ENCODE measurements at places on chromosomes 6 and 20. TPM values are rescaled to one million over a fixed set of nuclear protein-coding genes. Genes with fewer than 3 reads are reported as not detected.

DNA sequence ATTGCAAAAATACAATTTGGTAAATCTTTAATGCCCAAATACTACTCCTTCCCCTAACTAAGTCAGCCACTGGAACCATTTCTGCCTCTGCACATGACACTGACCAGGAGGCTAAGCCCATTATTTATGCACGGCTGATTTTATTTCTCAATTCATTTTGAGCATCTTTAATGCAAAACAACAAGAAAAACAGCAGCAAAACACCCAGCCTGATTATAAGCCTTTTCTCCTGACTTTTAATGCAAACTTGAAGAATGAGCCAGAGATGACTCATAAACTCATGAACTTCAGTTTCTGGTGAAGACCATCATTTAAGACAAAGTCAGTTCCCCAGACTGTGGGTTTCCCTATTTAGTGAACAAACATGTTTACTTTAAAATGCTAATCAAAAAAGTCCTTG, 51.6 kb downstream of the CYP24A1 start:
- no peak for DNase-seq

DNA sequence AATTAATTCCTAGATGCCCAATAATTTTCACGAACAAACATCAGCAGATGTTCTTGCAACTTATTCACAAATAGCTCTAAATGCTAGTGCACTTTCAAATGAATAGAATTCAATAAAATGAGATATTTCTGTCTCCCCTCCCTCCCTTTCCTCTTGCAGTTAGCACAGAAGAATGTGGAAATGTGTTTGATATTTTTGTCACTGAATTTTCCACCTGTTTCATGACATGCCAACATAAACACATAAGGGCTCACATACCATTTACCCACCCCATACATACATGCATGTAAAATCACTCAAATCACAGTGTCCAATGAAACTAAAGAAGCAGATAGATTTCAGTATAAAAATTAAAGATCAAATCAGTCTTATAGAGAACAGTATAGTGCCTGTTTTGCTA, 746.9 kb upstream of the MARCKS start:
- no peak for DNase-seq

- DNase-seq = no peak
Observed at GRCh38 chr6:150565945-150566344, 33.7 kb upstream of the PLEKHG1 start.

DNA sequence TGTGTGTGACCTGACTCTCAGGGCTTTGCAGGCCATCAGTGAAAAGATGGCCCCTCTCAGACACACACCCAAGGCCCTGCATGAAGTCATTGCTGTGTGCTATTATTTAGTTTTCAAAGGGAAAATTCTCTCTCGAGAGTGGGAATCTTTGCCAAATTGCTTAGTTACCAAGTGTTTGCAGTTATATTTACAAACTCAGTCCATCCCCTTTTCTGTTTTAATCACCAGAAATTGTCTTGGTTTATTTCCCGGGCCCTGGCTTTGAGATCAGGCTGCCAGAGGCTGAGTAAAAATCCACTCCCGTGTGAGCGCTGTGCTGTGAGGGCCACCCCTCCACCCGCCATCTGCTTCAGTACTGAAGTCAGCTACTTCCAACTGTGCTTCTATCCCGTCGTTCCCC, 163.1 kb downstream of the SOD2 start:
- DNase-seq = peak; percentile 84

- peak; percentile 93 for DNase-seq
Observed at GRCh38 chr6:29926413-29927274, 15.7 kb upstream of the HLA-A start.

DNA sequence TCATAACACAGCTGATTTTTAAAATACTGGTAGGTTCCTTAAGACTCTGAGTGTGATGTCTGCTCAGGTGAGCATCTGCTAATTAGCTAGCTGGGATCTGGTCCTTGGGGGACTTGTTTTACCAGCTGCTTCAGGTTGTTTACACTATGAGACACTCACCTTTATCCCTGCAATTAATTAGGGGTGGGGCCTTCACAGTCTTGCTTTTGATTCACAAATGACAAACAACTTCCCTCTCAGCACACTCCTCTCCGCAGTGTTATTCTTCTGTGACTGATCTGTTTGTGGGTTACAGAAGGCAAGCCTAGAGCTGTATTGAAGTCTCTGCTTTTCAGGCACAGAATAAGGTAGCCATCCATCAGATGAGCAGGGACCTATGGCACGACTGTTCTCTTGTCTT, 62.0 kb upstream of the CD83 start:
- DNase-seq = no peak

TCP11 gene
- total RNA-seq = not detected

RBPJL gene
- not detected for total RNA-seq

TAF11 gene
- 24.8 TPM for total RNA-seq

SLC17A3 gene
- not detected for total RNA-seq
